ENCODE measurements at places on chromosomes 16 and 17.

GRCh38 chr16:71479420-71479819 lies 9.7 kb downstream of the ZNF19 start:
- no peak for DNase-seq

GRCh38 chr16:82700541-82701235 lies 73.9 kb downstream of the CDH13 start:
- no peak for DNase-seq

- DNase-seq: no peak
Observed at GRCh38 chr16:60582528-60582927, 1453.7 kb downstream of the CDH8 start.

GRCh38 chr16:4240624-4241023 lies 1.3 kb downstream of the SRL start:
- DNase-seq: no peak

- DNase-seq: no peak
Observed at GRCh38 chr16:56847173-56847910, 17.7 kb upstream of the SLC12A3 start.

DNA sequence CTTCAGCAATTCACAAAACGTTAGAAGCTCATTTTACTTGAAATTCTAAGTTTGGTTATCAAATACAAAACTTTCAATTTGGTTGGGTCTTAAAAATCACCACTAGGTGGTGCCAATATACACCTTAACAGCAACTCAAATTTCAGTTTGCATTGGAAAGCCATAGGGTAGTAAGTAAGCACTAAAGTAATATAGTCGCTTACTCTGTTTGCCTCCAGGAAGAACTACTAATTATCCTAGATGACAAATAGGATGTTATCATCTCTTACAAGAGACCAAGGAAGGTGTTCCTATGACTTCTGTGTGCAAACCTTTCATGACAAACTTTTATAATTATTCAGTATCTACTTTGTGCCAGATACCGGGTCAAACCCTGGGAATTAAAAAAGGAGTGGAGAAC lies 93.3 kb downstream of the MYO1D start:
- no peak for DNase-seq
